HCT116 (cell line): ENCODE measurements at places on chromosomes 6 and 20. TPM values are rescaled to one million over a fixed set of nuclear protein-coding genes. Genes with fewer than 3 reads are reported as not detected.

SYCP2L gene
- 4.9 TPM for total RNA-seq

DNA sequence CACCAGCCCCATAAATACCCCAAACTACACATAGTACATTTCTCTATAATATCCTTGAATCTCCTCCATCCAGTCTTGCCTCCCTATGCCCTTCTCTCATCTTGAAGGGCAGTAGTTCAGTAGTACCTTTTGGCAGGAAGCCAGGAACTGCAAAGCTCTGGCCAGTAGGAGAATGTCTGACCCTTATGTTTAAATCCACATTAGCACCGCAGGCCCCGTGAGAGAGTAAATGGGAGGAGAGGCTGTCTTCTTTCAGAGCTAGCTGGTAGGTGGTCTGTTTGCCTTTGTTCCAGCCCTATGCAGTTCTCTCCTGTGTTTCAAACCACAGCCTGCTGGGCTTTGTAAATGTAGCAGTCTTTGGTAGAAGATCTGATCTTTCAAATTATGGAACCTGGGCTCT is 690.7 kb downstream of the DOK5 start:
- H3K27ac ChIP-seq: no peak overlapping the region
- H3K4me1 ChIP-seq: no peaks in the 10 kb centered on the region
- no peak overlapping the region for H3K4me3 ChIP-seq

- H3K4me3 ChIP-seq: no peak overlapping the region
- no peak overlapping the region for H3K27ac ChIP-seq
- no peaks in the 10 kb centered on the region for H3K36me3 ChIP-seq
- no peaks in the 10 kb centered on the region for H3K27me3 ChIP-seq
- DNase-seq: no peak
- peaks cover 38% of the 10 kb centered on the region for H3K4me1 ChIP-seq
These were observed 4.8 kb downstream of the LRP11 start for GRCh38 chr6:149859368-149859767.

TREM1 gene
- total RNA-seq: 0.22 TPM

- no peaks in the 10 kb centered on the region for H3K27me3 ChIP-seq
- no peak overlapping the region for H3K27ac ChIP-seq
- no peaks in the 10 kb centered on the region for H3K4me1 ChIP-seq
- H3K4me3 ChIP-seq: no peak overlapping the region
- no peak for DNase-seq
These were observed 17.7 kb upstream of the THBS2 start for GRCh38 chr6:169271158-169271876.

DNA sequence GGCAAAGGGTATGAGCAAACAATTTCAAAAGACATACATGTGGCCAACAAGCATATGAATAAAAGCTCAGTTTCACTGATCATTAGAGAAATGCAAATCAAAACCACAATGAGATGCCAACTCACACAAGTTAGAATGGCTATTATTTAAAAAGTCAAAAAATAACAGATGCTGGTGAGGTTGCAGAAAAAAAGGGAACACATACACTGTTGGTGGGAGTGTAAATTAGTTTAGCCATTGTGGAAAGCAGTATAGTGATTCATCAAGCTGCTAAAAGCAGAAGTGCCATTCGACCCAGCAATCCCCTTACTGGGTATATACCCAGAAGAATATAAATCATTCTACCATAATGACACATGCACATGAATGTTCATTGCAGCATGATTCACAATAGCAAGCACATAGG is 6.7 kb upstream of the KHDC1L start:
- no peaks in the 10 kb centered on the region for H3K4me1 ChIP-seq
- H3K27me3 ChIP-seq: no peaks in the 10 kb centered on the region
- H3K4me3 ChIP-seq: no peak overlapping the region
- DNase-seq: no peak
- no peaks in the 10 kb centered on the region for H3K36me3 ChIP-seq
- H3K27ac ChIP-seq: no peak overlapping the region

PKHD1 gene
- not detected for total RNA-seq

DNA sequence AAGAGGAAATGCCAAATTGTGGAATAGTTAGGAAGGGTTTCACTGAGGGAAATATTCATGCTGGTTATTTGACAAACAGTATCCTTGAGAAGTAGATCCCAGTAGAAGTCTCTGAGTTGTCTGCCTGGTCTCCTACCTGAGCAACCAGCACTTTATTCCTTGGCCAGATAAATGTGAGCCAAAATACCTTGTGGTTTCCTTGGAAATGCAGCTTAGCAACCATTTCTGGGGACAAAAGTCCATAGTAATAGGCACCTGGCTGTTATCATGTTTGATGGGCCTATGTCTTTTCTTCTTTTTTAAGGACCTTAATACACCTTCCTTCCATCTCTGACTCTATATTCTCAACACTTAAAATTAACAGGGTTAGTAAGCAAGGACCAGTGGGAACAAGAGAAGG is 217.1 kb upstream of the MARCKS start:
- H3K4me3 ChIP-seq: no peak overlapping the region
- no peaks in the 10 kb centered on the region for H3K36me3 ChIP-seq
- no peak overlapping the region for H3K27ac ChIP-seq
- peaks cover 22% of the 10 kb centered on the region for H3K4me1 ChIP-seq
- DNase-seq: no peak
- H3K27me3 ChIP-seq: no peaks in the 10 kb centered on the region

DNA sequence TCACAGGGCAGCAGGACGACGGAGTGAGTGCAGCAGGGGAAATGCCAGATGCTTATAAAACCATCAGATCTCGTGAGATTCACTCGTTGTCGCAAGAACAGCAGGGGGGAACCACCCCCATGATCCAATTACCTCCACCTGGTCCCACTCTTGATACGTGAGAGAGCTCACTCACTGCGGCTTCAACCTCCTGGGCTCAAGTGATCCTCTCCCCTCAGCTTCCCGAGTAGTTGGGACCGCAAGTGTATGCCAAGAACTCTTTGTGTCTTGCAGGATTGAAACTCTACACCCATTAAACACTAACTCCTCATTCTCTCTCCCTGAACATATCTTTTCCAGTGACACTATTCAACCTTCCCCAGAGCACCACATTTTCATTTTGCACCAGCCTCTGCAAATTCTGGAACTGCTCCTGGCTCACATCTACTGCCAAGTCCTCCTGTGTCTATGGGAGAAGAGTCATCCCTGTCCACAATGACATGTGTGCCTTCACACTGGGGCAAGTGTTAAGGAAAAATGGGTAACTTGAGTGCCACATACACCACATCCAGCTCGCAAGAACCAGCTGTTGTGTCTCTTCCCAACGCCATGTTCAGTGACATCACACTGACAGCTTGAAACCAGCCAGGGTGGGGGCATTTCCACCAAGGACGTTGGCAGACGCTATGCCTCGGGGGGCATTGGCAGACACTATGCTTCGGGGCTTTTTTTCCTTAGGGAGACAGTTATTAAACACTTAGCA is 14.7 kb upstream of the TAF4 start:
- H3K36me3 ChIP-seq: no peaks in the 10 kb centered on the region
- H3K27ac ChIP-seq: no peak overlapping the region
- no peaks in the 10 kb centered on the region; the same call in 1 of the 2 replicates for H3K27me3 ChIP-seq

DNA sequence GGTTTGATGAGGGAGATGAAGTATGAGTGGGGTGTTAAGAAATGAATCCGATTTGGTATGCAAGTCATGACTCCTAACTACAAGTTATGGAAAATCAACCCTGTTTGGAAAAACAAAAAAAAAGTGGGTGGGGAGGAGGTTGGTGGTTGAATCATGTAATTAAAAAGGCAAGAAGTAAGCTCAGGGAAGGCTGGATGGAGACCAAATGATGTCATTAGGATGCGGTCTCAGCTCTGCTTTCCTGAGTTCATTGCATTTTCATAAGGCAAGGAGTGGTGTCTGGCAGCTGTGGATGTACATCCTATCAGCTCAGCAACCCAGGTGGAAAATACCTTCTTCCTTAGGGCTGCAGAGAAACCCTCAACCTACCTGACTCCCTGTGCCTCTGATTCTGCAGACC is 60.4 kb upstream of the AKAP12 start:
- H3K4me1 ChIP-seq: no peaks in the 10 kb centered on the region
- no peak overlapping the region for H3K4me3 ChIP-seq
- H3K27ac ChIP-seq: no peak overlapping the region
- no peak for DNase-seq
- no peaks in the 10 kb centered on the region for H3K36me3 ChIP-seq
- no peaks in the 10 kb centered on the region for H3K27me3 ChIP-seq

MUC22 gene
- total RNA-seq: not detected

RPRD1B gene
- 30.7 TPM for total RNA-seq

THBD gene
- 0.39 TPM for total RNA-seq

TREML1 gene
- not detected for total RNA-seq

DNA sequence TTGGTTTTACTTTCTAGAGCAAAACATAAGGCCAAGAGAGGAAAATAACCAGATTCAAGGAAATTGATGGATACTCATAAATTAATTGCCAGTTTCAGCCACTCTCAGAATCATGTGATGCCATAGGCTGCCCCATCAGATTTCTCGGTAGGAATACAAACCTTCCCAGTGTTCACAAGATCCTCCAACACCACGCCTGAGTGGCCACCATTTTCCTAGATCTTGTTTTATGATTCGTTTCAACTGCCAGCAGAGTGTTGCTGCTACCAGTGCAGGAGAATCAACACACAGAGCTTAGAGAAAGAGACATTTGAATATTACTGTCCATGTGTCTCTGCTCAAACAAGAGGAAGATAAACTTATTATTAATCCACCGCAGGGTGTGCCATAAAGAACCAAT is 434.2 kb upstream of the CDH4 start:
- no peaks in the 10 kb centered on the region for H3K4me1 ChIP-seq
- DNase-seq: no peak
- H3K27ac ChIP-seq: no peak overlapping the region
- no peaks in the 10 kb centered on the region for H3K27me3 ChIP-seq

- no peak overlapping the region for H3K4me3 ChIP-seq
- DNase-seq: no peak
- H3K36me3 ChIP-seq: no peaks in the 10 kb centered on the region
- no peaks in the 10 kb centered on the region for H3K27me3 ChIP-seq
- H3K4me1 ChIP-seq: no peaks in the 10 kb centered on the region
These were observed 17.4 kb downstream of the SHLD1 start for GRCh38 chr20:5767493-5768098.

- H3K27ac ChIP-seq: no peak overlapping the region
- DNase-seq: no peak
- H3K36me3 ChIP-seq: no peaks in the 10 kb centered on the region
- H3K27me3 ChIP-seq: no peaks in the 10 kb centered on the region
- H3K4me3 ChIP-seq: no peak overlapping the region
- H3K4me1 ChIP-seq: no peaks in the 10 kb centered on the region
These were observed 81.8 kb upstream of the CENPW start for GRCh38 chr6:126258150-126258549.

- no peaks in the 10 kb centered on the region for H3K27me3 ChIP-seq
- H3K4me1 ChIP-seq: no peaks in the 10 kb centered on the region
- no peaks in the 10 kb centered on the region for H3K36me3 ChIP-seq
- no peak for DNase-seq
- no peak overlapping the region for H3K4me3 ChIP-seq
These were observed 878.7 kb upstream of the MAN1A1 start for GRCh38 chr6:120228297-120228696.

GID8 gene
- total RNA-seq: 35.6 TPM

DNA sequence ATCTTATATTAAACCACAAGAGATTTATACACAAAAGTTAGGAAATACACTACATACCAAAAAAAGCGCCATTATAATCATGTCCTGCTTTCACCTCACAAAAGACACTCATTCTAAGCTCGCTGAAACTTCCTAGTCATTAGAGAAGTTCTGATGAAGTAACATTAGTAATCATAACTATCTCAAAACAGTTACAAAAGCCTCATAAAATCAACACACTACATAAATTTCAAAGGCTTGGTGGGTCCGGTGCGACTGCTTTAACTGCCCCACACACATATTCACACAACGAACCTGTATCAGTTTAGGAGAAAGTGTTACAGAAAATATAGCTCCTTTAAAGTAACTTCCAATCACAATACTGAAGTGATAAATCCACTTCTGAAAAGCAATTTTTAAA is 1.9 kb downstream of the PHIP start:
- H3K4me3 ChIP-seq: peak overlapping the region; percentile 74
- H3K4me1 ChIP-seq: peaks cover 18% of the 10 kb centered on the region
- DNase-seq: no peak
- no peak overlapping the region for H3K27ac ChIP-seq
- H3K36me3 ChIP-seq: no peaks in the 10 kb centered on the region
- no peaks in the 10 kb centered on the region for H3K27me3 ChIP-seq

GRCh38 chr6:165745492-165745891 is 82.5 kb upstream of the PDE10A start:
- no peaks in the 10 kb centered on the region for H3K36me3 ChIP-seq
- DNase-seq: no peak
- H3K27me3 ChIP-seq: no peaks in the 10 kb centered on the region
- no peaks in the 10 kb centered on the region for H3K4me1 ChIP-seq
- no peak overlapping the region for H3K27ac ChIP-seq

DNA sequence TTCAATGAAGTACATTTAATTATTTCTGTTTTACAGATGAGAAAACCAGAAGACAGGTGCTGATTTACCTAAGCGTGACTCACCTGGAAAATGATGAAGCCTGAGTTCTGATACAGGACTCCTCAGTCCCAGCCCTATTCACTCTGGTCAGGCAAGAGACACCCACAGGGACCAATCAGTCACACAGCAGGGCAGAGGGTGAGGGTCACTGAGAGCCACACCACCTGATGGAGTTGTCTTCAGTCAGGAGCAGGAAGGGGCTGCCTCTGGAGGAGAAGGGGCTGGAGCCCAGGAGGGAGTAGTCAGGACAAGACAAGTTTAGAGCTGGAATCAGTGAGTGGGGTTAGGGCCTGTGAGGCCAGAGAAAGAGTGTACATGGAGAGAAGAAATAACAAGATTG is 251.2 kb upstream of the MOCS1 start:
- no peak overlapping the region for H3K27ac ChIP-seq
- no peak overlapping the region for H3K4me3 ChIP-seq
- DNase-seq: no peak
- H3K27me3 ChIP-seq: 0 out of 2 replicates have a peak, but pooled peaks cover 9% of the 10 kb centered on the region

NRN1 gene
- total RNA-seq: not detected

DNA sequence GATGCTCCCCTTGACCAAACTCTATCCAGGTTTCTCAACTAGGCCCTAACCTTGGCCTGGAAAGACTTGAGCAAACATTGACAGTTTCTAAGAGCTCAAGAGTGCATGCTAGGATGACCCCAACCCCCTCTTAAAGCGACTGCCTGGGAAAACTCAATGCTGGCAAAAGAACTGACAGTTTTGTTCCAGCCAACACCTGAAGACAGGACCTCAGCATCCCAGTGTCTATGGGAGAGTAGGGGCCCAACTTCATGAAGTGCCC is 119.9 kb downstream of the ZMYND8 start:
- peaks cover 31% of the 10 kb centered on the region for H3K36me3 ChIP-seq
- H3K27ac ChIP-seq: no peak overlapping the region
- no peak overlapping the region for H3K4me3 ChIP-seq
- no peaks in the 10 kb centered on the region for H3K4me1 ChIP-seq
- no peaks in the 10 kb centered on the region for H3K27me3 ChIP-seq
